ENCODE measurements at places on chromosomes 16 and 17.

DNA sequence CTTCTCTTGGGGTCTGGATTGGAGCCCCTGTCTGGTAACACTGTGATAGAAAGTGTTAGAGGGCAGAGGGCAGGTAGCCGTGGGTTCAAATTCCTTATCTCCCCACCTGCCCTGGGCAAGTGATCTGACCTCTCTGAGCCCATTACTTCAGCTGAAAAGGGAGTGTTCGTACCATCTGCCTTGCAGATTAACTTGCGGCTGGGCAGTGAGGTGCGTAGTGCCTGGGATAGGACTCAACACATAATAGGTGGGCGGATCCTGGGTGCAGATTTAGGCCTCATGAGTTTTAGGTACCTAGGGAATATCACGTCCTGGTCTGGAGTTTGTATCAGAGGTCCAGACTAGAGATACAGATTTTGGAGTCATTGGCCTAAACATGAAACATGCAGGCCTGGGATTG lies 329.6 kb downstream of the CPPED1 start:
- DNase-seq, result no peak

GRCh38 chr17:47744168-47745036 lies 11.4 kb downstream of the TBX21 start:
- DNase-seq, result no peak

DNA sequence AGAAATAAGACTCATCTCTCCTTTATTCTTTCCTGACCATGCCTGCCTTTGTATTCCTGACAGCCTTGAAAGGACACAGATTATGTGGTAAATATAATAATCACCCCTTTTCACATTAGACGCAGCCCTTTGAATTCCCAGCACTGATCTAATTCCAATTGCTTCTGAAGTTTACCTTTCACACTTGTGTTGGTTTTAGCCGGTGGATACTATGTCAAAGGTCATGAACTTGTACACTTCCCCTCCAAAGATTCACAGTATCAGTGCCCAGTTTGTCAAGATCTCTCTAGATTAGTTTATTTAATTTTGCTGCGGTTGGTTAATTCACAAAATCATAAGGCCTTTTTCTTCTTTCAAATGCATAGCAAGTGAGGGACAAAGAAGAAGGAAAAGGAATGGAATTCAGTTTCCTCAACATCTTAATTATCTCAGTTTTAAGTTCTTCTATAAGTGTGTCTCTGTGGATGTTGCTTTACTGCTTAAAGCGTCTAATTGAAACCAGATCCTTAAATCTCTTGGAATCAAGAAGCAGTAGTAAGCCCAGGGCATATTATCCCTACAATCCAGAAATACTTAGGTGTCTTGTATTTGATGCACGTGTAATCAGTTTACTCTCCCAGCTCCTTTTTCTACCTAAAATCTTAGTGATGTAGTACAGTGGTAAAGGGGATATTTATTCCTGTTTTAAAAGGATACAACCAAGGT lies 174.3 kb upstream of the TBX2 start:
- no peak for DNase-seq

DNA sequence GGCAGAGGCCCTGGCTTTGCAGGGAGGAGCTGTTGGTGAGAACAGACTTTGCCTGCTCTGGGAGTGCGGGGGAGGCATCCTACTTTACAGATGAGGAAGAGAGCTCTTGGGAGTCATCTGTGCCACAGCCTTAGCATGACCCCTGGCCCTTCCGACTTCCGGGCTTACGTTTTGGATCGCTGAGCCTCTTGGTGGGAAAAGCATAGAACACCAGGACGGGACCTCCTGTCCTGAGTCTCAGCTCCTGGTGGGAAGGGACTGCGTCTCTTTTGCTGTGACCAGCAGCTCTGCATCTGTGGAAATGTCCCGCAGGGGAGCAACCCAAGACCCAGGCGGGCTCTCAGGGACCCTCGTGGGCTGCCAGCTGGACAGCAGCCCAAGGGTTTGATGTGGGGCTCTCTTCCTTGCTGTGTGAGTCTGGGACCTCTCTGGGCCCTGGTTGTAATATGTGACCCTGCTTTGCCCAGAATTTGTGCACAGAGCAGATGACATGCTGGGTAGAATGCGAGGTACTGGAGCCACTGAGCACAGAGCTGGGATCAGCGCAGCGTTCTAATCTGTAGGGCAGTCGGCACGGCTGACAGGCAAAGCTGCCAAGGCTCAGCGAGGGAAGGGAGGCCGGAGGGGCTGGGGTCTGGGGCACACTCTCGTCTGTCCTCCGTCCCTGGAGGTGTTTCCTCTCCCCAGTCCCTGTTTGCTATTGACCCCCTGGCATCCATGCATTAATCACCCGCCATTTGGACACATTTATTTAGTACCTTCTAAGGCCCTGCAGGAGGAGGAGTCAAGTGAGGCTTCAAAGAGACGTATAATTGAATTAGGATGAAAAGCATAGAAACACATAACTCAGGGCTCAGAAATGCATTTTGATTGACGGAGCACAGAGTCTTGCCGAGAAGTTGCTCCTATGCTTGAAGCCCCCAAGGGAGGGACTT lies 64.0 kb downstream of the NT5M start:
- DNase-seq, result no peak

DNA sequence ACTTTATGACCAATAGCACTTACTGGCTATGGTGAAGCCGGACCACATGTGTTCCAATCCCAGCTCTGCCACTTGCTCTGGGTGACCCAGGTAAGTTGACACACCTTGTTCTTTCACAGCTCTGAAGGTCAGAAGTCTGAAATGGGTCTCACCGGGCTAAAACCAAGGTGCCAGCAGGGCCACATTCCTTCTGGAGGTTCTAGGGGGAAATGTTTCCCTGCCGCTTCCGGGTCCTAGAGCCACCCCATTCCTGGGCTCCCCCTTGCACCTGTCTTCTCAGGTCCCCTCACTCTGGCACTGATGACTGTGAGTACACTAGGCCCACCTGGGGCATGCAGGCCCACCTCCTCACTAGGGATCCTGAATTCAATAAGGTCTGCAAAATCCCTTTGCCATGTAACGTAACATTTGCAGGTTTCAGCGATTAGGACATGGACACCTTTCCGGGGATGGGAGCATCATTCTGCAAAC lies 11.4 kb downstream of the USP7 start:
- DNase-seq, result no peak

DNA sequence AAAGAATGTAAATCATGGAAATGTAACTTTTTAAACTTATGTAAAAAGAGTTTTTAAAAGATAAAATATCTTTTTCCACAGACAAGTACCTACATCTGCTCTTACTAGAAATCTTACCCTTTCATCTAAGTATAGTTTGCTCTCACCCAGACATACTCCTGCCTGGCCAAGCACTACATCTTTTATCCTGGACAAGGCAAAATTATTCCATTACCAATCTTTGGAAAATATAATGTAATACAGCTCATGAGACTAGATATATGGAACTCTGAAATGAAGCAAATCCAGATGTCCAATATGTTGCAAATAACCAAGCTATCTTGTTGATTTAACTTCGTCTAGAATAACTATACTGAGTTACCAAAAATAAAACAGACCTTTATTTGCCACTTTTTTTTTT lies 50.0 kb downstream of the VMP1 start:
- no peak for DNase-seq

- DNase-seq, result no peak
These were observed 109.6 kb downstream of the CLEC16A start for GRCh38 chr16:11053916-11054460.

Data from hippocampal formation (tissue), 2 donors.